CD8-positive, alpha-beta memory T cell (primary cell): ENCODE measurements at places on chromosomes 5 and 9. TPM values are rescaled to one million over a fixed set of nuclear protein-coding genes. Genes with fewer than 3 reads are reported as not detected.

GRCh38 chr5:80622756-80623155, 31.7 kb upstream of the MSH3 start:
- DNase-seq: no peak

DNA sequence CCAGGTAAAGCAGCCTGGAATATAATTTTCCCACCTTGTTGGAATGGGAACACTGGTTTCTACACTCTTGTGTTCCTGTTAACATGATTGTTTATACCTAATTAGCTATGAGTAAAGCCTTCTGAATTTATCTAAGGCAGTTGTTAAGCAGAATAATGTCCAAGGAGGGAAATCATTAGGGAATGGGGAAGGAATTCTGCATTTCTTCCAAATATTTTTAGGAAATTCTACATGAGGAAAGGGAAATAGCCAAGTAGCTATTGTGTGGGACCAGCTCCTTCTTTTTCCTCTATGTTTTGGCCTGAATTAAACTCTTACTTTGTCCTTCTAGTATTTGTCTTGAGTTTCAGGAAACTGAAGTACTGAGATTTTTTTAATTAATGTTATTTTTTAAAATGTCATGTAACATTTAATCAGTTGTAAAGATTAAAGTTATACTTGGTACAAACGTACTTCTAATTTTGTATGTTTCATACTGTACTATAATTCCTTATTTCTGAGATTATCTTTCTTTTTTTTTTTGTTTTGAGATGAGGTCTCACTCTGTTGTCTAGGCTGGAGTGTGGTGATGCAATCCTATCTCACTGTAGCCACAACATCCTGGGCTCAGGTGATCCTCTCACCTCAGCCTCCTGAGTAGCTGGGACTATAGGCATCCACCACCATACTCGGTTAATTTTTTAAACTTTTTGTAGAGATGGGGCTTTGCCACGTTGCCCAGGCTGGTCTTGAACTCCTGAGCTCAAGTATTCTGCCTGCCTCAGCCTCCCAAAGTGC, 28.5 kb downstream of the ANKDD1B start:
- DNase-seq: no peak

The MCIDAS gene
- not detected for total RNA-seq

GRCh38 chr9:136372561-136373299, 739 bp downstream of the CARD9 start:
- DNase-seq: no peak

The OR1J4 gene
- not detected for total RNA-seq

DNA sequence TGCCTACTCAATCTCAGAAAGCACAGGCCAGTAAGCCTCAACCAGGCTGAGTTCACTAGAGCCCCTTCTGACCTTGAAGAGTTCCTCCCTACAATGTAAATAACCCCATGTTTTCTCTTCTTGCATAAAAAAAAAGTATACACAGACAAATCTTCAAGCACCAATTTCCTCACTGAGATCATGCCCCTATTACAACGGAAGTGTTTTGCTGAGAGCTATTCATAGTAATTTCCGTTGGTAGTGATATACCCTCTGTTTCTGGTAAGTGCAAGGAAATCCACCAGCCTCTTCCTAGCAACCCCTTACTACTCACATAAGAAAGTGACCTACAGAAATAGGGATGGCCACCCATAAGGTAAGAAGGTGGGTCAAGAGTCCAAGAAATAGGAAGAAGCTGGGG, 76.4 kb upstream of the TARS1 start:
- DNase-seq: no peak

The ENTREP1 gene
- not detected for total RNA-seq

DNA sequence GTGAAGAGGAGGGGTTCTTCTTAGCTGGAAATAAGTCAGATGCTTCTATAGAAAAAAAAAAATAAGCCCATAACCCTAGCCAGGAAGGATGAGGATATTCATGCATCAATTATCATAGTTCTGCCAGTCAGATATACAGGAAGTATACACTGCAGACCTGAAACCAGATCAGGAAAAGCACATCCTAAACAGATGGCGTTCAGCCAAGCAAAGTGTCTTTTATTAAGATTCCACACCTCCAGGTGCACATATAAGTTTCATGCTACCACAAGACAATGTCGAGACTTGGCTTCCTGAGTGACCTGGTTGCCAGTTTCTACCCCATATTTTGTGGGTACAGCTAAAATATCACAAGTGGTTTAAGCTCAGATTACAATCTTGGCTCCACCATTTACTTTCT, 108.3 kb downstream of the CETN3 start:
- DNase-seq: no peak

The PCDHA10 gene
- not detected for total RNA-seq

DNA sequence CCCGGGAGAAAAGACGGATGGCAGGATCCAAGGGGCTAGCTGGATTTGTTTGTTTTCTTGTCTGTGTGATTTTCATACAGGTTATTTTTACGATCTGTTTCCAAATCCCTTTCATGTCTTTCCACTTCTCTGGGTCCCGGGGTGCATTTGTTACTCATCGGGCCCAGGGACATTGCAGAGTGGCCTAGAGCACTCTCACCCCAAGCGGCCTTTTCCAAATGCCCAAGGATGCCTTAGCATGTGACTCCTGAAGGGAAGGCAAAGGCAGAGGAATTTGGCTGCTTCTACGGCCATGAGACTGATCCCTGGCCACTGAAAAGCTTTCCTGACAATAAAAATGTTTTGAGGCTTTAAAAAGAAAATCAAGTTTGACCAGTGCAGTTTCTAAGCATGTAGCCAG, 94.2 kb downstream of the SYK start:
- DNase-seq: no peak

GRCh38 chr5:97098922-97099321, 43.5 kb downstream of the LIX1 start:
- DNase-seq: no peak

The ANKRD18A gene
- total RNA-seq: 2.1 TPM

- DNase-seq: no peak
These were observed 16.0 kb upstream of the PAPPA start for GRCh38 chr9:116137581-116137980.

DNA sequence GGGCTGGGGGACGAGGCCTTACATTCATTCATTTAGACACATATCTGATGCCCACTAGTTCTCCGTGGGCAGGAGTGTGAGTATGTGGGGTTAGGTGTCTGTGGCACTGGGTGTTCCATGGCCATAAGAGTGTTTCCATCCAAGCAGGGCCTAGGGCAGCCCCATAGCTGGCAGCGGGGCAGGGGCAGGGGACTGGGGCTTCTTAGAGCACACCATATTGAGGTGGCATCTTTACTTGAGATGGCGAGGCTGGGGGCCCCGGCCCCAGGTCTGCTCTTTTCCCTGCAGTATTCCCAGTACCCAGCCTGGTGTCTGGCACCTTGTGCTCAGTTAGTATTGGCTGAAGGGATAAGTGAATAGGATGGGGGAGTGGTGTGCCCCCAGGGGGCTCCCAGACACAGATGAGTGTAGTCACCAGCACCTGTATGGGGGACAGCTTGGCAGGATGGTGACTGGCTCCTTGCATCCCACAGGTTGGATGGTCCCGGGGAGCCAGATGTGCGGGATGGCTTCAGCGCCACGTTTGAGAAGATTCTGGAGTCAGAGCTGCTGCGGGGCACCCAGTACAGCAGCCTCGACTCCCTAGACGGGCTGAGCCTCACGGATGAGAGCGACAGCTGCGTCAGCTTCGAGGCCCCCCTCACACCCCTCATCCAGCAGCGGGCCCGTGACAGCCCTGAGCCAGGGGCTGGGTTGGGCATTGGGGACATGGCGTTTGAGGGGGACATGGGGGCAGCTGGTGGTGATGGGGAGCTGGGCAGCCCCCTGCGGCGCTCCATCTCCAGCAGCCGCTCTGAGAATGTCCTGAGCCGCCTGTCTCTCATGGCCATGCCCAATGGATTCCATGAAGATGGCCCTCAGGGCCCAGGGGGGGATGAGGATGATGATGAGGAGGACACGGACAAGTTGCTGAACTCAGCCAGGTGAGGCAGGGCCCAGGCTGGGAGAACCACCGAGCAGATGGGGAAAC, 17.5 kb downstream of the PSD2 start:
- DNase-seq: no peak

DNA sequence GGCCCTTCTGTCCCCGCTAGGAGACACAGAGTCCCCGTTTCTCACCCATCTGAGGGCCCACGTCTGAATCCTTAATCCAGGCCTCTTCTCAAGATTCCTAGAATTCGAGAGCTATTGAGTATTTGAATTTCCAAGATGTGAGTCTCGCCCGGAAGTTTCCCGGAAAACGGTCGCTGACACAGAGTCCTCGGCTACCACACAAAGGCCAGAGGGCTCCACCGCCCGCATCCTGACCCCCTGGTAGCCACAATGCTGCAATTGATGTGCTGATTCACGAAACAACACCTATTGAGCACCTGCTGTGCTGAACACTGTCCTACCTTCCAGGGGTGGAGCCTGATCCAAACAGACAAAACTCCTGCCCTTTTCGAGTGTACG, 670 bp upstream of the FBP1 start:
- DNase-seq: no peak

GRCh38 chr9:396396-396795, 181.7 kb downstream of the DOCK8 start:
- no peak for DNase-seq

- DNase-seq: no peak
These were observed 9.1 kb downstream of the FBP2 start for GRCh38 chr9:94584555-94584954.

The DAB2IP gene
- 0.27 TPM for total RNA-seq

The TNFSF8 gene
- 73.2 TPM for total RNA-seq

DNA sequence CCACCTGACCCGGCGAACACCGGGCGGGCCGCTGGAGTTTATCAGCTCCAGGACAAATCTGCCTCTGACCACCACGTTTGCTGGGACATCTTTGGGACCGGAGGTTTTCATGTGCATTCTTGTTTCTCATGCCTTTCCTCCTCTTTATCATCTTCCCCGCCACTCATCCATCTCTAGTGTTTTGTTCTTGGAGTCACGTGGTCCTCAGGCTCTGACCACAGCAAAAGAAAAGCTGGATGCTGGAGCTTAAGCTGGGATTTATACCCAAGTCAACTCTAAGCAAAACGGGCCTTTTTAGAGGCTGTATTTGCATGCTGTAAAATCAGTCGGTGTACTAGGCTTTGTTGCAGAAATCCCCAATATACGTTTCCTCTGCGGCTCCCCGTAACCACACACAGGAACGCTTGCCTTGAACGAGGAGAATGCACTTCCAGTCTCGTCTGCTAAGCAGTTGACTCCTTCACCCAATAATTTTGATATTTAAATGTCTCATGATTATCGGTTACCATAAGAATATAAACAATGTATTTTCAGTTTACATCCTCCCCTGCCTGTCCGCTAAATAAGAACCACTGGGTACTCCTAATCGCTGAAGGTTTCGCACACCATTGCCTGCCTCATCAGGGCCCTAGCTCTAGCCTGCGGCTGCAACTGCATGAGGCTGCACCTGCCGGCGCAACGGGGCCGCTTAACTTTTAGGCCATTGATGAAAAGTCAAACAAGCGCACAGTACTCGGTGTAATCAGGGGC, 560 bp upstream of the NDUFS6 start:
- peak; percentile 74 for DNase-seq

- no peak for DNase-seq
These were observed 63.6 kb downstream of the PHF2 start for GRCh38 chr9:93640027-93640426.

GRCh38 chr9:99387431-99387830, 165.3 kb downstream of the SEC61B start:
- no peak for DNase-seq
